Mammary epithelial cell (primary cell): ENCODE measurements at places on chromosomes 1 and 21. TPM values are rescaled to one million over a fixed set of nuclear protein-coding genes. Genes with fewer than 3 reads are reported as not detected.

The FLG gene
- 0.24 and 0.38 TPM in 2 replicates for total RNA-seq

The TMEM53 gene
- 9.3 TPM for total RNA-seq

The FCGR1A gene
- not detected in 2 replicates for total RNA-seq

The MCOLN2 gene
- total RNA-seq: 1.2 TPM

The STUM gene
- 0.05 TPM in 1 of 2 replicates, not detected in the other for total RNA-seq

The OR2G3 gene
- total RNA-seq: not detected in 2 replicates

GRCh38 chr1:119549719-119550132, 42.7 kb downstream of the HSD3B1 start:
- DNase-seq: peak; percentile 73

DNA sequence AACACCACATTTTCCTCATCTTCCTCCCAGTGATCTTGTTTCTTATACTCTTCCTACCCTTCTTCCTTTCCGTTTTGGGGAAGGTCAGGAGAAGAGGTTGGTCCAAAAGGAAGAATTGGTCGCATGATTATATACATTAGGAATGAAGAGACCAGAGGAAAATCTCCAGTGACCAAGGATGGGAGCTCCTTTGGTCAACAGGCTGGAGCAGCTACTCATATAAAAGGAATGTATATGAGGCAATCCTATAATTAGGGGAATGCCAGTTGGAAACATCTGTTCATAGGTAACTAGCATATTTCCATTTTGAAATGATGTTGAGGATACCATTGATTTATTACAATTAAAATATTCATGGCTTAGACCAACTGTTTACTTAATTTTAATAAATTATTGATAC, 114.5 kb downstream of the LRRC40 start:
- peak; percentile 68 for DNase-seq

- DNase-seq: peak; percentile 41
Observed at GRCh38 chr21:43602266-43603232, 56.7 kb downstream of the HSF2BP start.

DNA sequence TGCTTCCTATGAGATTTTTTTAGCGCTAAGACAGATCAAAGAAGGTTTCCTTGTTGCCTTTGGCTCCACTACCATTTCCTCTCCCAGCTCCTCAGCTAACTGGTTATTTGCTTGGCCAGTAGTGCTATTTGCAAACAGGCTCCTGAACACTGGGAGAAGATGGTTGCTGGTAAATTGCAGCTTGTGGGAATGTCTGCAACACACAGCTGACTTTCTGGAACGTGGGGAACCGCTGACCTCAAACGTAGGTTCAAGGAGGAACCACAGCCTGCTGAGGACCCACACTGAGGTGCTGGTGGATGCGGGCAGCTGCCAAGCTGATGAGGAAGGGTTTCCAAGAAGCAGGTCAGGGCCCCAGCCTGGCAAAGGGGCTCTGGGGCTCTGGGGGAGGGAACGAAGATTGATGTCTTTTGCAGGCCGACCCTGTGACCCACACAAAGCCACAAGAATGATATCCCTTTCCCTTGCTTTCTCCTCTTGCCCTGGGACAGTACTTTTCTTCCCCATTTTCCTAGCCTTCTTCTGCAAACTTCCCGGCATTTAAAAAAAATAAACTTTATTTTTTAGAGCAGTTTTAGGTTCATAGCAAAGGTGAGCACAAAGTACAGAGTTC, 24.8 kb downstream of the GNG4 start:
- no peak for DNase-seq

GRCh38 chr1:33500547-33500946, 28.1 kb downstream of the ZSCAN20 start:
- DNase-seq: no peak

DNA sequence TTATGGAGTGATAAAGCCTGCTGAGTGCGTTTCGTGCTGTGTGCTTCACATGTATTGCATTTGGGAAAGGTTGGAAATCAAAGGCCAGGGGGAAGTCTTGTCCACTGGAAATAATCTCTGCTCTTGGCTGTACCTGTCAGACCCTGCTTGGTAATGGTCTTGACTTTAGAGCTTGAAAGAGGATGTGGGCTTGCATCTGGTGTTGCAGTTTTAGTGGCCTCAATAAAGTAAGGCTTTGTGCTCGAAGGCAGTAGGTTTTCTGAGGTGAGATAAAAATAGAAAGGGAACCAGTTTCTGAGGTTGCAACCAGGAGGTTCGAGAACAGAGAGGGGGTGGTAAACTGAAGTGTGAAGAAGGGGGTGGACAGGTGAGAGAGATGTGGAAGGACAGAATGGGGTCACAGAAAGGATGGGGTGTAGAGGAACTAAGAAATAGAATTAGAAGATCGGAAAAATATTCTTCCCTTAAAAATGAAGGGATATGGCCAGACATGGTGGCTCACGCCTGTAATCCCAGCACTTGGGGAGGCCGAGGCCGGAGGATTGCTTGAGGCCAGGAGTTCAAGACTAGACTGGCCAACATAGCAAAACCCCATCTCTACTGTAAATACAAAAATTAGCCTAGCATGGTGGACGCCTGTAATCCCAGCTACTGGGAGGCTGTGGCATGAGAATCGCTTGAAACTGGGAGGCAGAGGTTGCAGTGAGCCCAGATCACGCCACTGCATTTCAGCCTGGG, 1.5 kb downstream of the S100PBP start:
- DNase-seq: peak; percentile 3

DNA sequence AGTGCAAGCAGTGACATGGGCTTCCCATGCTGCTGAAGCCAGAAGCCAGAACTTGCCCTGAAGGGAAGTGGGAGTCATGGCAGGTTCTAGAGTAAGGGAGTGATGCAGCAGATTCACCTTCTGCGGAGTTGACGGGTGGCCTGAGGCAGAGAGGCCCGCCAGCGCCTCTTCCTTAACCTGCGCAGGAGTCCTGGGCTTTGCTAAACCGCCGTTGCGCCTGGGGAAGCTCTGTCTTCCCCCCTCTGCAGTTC, 67.3 kb downstream of the OBSCN start:
- DNase-seq: no peak

GRCh38 chr1:5903680-5904079, 88.5 kb downstream of the NPHP4 start:
- no peak for DNase-seq

- peak; percentile 28 for DNase-seq
Observed at GRCh38 chr21:17352996-17353655, 159.7 kb upstream of the CXADR start.

- no peak for DNase-seq
Observed at GRCh38 chr1:209545423-209545822, 38.1 kb upstream of the CAMK1G start.

GRCh38 chr1:212158912-212159796, 123.6 kb downstream of the DTL start:
- no peak for DNase-seq

GRCh38 chr1:23695667-23696066, 4.1 kb downstream of the RPL11 start:
- no peak for DNase-seq

- DNase-seq: no peak
Observed at GRCh38 chr1:153659656-153660055, 1.2 kb downstream of the SNAPIN start.

DNA sequence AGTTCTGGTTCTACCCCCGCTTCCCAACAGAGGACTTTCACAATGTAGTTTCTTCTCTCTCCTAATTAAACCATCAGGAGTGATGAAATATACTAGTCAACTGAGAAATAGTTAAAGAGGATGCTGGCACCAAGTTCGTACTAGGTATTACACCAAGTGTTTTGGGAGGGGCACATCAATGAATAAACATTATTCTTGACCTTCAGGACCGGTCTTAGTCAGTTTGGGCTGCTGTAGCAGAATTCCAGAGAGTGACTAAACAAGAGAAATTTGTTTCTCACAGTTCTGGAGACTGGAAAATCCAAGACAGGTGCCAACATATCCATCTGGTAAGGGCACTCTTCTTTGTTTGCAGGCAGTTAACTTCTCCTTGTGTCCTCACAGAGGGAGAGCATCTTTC, 103.8 kb downstream of the SPATA17 start:
- DNase-seq: peak; percentile 21

GRCh38 chr1:210074904-210075303, 136.9 kb downstream of the SYT14 start:
- DNase-seq: no peak

GRCh38 chr1:67711158-67711854, 26.3 kb downstream of the GADD45A start:
- DNase-seq: no peak

- no peak for DNase-seq
Observed at GRCh38 chr21:29501451-29501850, 202.7 kb downstream of the BACH1 start.

- DNase-seq: no peak
Observed at GRCh38 chr1:78570539-78570938, 49.7 kb upstream of the IFI44L start.

GRCh38 chr21:34336245-34336644, 27.6 kb upstream of the KCNE2 start:
- DNase-seq: no peak

- DNase-seq: no peak
Observed at GRCh38 chr1:99975529-99975928, 5.7 kb downstream of the SLC35A3 start.

- peak; percentile 48 for DNase-seq
Observed at GRCh38 chr1:27832762-27833161, 2.2 kb downstream of the PPP1R8 start.

GRCh38 chr1:52139817-52140540, 1.9 kb upstream of the ZFYVE9 start:
- peak; percentile 92 for DNase-seq

- no peak for DNase-seq
Observed at GRCh38 chr1:175307160-175307559, 114.6 kb upstream of the KIAA0040 start.

DNA sequence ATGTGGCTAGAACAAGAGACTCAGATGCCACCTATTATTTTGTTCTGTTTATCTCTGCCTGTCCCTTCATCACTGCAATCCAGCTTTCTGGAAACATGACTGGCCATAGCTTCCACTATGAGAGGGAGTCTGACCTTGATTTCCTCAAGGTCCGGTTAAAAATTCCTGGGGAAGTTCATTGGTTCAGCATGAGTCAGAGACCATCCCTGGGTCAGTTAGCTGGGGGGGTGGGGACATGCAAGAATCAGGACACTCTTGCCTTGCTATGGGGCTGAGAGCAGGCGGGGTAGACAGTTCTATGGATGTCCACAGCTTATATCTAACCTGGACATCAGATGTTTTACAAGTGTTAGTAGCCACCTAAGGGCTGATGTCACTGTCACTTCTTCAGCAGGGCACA, 81.1 kb downstream of the TENT5C start:
- DNase-seq: no peak

GRCh38 chr1:90964444-90965035, 57.3 kb downstream of the ZNF644 start:
- DNase-seq: peak; percentile 13

- no peak for DNase-seq
Observed at GRCh38 chr1:2477791-2478499, 1.9 kb downstream of the PLCH2 start.

DNA sequence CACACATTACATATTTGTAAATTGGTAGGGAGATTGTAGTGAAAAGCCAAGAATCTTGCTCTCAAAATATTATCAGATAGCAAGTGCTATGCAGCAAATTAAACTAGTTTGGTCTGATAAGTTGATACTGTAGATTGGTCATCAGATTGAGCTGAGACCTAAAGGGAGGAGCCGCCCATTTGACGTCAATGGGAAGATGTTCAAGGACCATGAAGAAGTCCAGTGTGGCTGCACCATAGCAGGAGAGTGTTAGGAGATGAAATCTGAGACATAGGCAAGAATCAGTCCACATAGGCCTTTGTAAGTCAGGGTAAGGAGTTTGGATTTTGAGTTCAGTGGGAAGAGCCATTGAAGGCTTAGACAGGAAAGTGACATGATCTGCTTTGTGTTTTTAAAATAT, 16.3 kb downstream of the ZMPSTE24 start:
- DNase-seq: no peak

DNA sequence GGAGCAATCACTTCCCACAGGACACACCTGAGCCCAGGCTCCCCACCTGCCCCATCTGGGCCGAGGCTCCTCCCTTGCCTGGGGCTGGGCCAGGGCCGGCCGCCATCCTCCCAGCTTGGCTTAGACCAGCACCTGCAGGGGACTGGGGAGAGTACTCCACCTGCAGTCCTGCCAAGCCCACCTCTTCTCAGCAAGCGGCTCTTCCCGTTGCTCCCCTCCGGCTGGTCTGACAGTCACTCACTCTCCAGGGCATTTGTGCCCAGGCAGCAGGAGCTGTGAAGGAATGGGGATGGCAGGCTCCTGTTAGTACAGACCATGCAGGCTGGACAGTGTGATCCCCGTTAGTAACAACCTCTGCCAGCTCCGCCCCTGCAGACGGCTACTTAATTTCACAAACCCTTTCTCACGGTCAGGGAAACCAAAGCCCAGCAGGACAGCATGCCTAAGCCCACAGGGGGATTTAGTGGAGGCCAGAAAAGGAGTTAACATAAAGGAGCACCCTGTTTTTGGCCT, at the start of gene FYB2:
Gene FYB2, minus strand, starts transcription at position 18 of the 513 bp plus-strand sequence. CDS start 114 bp downstream, outside the sequence.
- no peak for DNase-seq

DNA sequence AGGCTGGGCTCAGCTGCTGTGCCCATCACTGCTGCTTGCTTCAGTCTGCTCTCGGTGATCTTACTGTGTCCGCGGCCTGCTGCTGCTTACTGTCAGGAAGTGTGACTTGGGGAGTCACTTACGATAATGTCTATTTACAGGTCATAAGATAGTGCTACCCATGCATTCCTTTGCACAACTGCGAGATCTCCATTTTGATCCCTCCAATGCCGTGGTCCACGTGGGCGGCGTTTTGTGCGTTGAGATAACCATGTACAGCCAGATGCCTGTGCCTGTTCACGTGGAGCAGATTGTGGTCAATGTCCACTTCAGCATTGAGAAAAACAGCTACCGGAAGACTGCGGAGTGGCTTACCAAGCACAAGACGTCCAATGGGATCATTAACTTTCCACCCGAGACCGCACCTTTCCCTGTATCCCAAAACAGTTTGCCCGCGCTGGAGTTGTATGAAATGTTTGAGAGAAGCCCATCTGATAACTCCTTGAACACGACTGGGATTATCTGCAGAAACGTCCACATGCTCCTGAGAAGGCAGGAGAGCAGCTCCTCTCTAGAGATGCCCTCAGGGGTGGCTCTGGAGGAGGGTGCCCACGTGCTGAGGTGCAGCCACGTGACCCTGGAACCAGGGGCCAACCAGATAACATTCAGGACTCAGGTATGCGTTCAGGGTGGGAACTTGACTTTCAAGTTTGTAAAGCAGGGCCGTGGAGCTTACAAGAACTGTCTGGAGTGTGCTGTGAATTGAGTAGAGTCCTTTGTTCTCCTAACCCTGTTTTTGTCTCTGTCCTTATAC, 24.4 kb upstream of the PWP2 start:
- DNase-seq: peak; percentile 54

DNA sequence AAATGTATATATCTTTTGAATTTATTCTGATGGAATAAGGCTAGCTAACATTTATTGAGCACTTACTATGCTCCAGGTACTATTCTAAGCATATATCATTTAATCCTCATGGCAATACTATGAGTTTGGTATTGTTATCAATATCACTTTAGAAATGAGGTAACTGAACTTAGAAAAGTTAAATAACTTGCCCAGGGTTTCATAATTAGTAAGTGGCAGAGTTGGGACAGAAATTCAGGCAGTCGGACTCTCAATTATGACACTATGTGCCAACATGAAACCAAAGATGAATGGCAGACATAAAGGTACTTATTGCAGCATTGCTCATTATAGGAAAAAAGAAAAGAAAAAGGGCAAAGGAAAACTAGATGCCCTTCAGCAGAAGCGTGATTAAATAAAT, 48.2 kb downstream of the RAB3GAP2 start:
- DNase-seq: no peak
